ENCODE measurements at places on chromosomes 4 and X.

DNA sequence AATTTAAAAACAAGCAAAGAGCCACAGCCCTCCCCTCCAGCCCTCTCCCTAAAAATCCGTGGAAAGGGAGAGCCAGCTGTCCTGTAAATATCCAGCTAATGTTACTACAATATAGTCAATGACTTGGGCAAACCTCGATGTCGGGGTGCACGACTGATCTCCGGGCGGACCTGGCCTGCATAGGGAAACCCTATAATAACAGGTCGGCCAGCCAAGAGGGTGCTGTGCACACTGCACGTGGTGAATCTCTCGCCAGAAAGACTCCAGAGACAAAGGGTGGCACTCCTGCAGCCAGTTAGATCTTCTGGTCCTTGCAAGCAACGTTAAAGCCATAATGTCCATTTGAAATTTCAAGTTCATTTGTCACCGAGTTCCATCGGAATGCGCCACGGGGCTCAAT lies 1092.8 kb downstream of the ADGRL3 start:
- no peak for DNase-seq

DNA sequence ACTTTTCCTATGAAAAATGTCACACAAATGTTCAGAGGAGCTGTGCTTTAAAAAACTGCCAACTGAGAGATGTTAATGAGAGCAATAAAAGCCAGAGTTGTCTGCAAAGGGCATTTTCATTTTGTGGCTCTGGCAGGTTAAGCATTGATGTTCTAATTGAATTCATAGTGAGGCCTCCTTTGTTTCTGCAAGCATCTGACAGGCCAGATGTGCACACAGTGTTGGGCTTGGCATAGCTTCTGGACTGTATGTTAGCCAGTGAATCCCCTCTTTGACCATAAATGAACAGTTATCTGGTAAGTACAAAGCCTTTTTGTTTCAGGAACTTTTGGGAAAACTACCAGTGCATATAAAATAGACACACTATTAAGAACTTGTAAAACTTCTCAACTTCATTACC lies 81.9 kb downstream of the JADE3 start:
- no peak for DNase-seq

GRCh38 chrX:31268359-31268758 lies 196.5 kb upstream of the FTHL17 start:
- DNase-seq = no peak

DNA sequence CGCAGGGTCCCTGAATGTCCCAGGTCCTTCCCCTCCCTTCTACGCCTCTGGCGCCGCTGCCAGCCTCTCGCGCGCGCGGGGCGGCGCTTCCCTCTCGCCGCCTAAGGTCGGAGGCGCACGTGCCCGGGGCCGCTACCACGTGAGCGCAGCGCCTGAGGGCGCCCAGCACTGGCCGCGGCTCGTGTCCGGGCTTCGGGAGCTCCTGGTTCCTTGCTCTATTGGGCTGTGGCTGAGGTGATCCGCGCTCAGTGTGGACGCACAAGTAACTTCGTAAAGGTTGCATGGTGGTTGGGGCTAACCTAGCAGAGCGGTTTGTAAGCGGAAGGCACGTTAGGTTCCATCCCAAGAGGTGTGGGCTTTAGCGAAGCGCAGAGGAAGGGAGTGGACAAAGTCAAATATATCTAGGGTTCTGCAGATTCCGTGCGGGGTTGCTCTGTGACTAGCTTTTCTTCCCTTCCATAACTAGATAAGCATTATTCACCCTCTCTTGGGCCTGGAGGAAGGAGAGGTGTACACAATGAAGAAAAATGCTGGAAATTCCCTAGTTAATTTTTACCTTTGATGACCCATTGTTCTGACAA lies 1.8 kb downstream of the TLL1 start:
- no peak for DNase-seq

DNA sequence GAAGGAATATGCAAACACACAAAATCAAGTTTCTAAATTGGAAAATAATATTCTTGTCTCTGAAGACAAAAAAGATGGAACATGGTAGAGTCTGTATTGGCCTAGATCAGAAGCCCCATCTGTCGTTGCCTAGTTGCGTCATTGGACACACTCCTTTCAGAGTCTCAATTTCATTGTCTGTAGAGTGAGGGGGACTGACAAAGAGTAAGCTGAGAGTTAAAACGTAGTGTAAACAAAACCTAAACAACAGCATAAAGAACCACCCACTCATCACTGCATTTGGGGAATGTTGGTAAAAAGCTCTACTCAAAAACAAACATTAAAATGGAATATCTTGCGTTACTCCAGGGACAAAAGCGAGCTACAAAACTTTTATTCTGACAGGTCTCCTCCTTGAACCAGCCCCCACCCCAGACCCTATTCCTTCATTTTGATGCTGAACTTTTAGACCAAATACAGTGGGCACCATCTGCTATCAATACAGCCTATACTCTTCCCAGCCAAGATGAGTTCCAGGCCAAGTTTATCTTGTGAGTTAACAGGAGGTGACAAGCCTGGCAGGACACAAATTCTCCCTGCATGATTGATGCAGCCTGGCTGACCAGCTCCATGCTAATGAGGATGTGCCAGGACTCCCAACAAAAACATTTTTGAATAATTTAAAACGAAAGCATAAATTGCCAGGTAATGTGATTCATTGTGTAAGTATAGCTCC lies 125.2 kb downstream of the COL25A1 start:
- no peak for DNase-seq

DNA sequence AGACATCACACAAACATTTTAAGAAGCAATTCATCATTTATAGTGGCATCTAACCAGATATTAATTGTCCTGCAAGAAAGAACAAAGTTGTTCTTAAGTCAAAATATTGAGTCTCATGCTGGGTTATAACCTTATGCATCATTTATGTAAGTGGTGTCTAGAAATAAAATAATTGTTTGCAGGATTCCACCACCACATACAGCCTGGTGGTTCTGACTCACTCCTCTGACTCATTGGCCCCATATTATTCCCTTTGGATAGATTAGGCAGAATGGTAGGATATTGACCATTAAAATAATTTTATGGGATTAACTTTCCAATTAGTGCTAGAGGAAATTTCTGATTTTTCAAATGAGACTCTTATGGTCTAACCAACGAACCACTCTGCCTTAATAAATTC lies 384.5 kb downstream of the GRXCR1 start:
- no peak for DNase-seq

DNA sequence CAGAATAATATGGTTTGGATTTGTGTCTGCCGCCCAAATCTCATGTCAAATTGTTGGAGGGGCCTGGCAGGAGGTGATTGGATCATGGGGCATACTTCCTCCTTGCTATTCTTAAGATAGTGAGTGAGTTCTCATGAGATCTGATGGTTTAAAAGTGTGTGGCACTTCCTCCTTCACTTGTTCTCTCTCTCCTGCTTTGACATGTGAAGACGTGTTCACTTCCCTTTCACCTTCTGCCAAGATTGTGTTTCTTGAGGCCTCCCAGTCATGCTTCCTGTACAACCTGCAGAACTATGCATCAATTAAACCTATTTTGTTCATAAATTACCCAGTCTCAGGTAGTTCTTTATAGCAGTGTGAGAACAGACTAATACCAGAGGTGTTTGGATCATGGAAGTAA lies 325.7 kb upstream of the GIMD1 start:
- no peak for DNase-seq

- DNase-seq = no peak
Measured at GRCh38 chr4:154719087-154719486, 24.7 kb upstream of the LRAT start.

DNA sequence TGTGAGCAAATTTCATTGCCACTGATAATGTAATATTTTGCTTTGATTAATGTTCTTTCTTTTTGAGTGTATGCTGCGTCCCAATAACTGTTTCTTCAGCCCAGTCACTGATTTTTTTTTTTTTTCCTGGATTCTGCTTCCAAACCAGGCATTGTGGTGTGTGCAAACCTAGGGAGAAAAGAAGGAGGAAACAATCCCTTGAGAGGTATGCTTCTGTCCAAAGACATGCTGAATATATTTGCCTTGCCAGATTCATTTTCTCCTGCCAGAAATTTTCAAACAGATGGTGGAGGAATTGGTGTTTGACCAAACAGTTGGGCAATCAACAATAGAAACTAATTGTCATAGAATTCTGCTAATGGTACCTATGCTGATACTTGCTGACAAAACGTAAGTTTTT lies 753.6 kb downstream of the RPA4 start:
- DNase-seq = no peak

DNA sequence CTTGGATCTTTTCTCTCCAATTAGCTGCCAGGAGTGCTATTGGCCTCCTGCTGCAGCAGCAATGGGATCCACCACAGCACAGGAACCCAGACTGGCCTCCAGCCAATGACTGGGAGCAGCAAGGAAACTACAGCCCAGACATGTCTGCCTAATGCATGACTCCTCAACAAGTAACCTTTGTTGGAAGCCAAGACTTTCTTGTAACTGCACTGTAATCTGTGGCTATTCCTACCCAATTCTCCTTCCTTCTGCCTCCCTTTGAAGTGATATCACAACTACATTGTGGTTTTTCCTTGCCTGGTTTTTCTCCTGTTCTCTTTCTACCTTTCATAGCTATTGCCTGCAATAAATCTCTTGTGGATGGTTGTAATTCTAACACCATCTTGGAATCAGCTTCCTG lies 39.8 kb downstream of the SNCA start:
- DNase-seq = no peak

- no peak for DNase-seq
Measured at GRCh38 chrX:139203651-139204570, 326.6 kb upstream of the F9 start.

DNA sequence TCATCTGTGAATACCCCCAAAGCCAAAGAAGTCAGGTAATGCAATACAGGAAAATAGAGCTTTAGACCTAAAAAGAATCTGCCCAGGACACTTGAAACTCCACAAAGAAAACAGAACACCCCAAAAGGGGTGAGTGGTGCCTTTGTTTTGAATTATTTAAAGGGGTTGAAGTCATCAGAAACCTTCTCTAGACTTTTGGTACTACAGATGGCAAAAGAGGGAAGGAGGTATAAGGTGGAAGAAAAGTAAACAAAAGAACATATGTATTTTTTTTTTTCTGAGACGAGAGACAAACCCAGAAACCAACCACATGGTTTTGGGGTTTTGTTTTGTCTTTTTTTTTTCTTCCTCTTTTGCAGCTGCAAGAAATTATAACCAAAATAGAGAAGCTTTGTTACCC lies 1477.8 kb downstream of the C4orf33 start:
- DNase-seq = no peak

GRCh38 chr4:153773236-153773690 lies 13.4 kb upstream of the RNF175 start:
- DNase-seq = no peak

DNA sequence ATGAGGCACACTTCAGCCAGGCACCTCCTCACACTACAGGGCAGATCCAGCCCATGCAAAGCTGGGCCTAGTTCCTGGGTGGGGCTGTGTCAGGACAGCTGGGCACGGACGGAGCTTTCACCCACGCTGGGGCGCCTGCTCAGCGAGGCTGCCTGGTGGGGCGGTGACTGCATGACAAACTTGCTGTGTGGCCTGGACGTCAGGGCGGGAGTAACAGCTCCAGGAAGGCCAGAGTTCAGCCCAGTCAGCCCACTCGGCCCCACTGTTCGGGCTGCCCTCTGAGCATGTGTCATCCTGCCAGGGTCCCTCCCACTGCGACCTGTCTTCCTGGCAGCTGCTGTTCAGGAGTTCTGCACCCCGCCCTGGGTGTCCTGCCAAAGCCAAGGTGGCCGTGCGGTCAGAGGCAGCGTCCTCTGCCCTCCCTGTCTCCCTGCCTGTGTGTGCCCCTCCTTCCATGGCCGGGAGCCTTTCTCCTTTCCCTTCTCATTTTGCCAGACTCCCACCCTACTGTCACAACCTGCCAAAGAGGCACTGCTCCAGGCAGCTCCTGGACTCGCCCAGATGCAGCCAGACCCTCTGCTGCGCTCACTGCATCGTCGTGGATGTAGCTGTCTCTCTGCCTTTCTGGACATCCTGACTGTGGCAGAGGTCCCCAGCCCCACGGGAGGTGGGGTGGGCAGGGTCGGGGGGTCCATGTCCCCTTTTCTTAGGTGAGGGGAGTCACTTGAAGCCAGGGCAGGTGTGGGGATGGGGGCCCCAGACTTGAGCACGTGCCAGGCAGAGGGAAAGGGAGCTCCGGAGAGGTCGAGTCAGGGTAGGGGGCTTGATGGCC lies 33.0 kb upstream of the KIAA0232 start:
- no peak for DNase-seq

- peak; percentile 50 for DNase-seq
Measured at GRCh38 chr4:47031011-47031678, at the start of gene GABRB1. TSS of gene GABRB1 (plus strand) at chr4:47031567.

- no peak for DNase-seq
Measured at GRCh38 chr4:174592985-174593335, 70.7 kb upstream of the HPGD start.

GRCh38 chr4:176189891-176190795 lies 5.2 kb downstream of the SPATA4 start:
- no peak for DNase-seq

DNA sequence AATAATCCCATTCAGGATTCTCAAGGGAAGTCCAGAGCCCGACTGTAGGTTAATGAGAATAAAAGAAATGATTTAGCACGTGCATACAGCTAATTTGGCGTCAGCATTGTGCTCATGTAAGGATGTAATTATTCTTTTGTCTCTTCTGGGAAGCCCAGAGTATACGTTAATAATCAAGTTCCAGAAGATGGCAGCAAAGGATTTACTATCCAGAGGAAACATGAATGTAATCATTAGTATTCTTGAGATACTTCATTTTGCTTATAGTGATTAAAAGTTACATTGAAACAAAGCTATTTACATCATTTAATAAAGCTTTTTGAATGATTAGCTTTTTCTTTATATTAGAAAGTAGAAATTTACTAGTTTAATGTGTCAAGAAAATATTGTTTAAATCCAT lies 27.1 kb upstream of the MAP9 start:
- peak; percentile 20 for DNase-seq

DNA sequence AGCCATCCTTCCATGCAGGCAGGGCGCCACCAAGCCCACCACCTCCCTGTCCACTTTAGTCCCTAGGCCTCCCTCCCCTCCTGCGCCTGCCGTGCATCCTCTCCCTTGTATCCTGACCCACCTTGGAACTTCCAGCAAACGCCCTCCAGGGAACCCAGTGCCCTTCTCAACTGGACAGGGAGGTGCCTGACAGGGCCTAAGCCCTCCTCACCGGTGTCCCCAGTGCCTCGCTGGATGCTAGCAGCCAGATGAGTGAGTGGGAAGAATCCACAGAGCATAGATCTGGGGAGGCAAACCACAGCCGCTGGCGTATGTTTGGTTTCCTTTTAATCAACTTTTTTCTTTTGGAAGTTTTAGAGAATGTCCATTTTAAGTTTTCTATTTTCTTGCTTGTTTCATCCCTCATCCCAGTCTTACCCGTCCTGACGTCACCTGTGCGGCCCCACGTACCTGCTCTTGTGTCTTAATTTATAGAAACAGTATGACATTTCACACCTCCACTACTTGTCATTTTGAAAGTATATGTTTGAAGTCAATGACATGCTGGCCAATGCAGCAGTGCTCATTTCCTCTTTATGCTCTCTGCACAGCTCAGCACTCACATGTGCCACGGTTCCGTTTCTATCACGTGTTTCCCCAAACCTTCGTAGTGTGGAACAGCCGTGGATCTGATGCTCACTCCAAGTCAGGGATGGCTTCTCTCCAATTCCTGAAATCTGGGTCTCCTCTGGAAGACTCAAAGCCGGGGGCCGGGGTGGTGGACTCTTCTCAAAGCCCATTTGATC lies 3.4 kb upstream of the HMX1 start:
- no peak for DNase-seq
